ENCODE measurements at places on chromosomes 3 and 15. TPM values are rescaled to one million over a fixed set of nuclear protein-coding genes. Genes with fewer than 3 reads are reported as not detected.

The FETUB gene
- total RNA-seq, result not detected

The ARHGEF3 gene
- 2.3 TPM for total RNA-seq

The GTF2E1 gene
- 18.5 TPM for total RNA-seq

The KLF13 gene
- total RNA-seq, result 10.8 TPM

The APH1B gene
- total RNA-seq, result 7.7 TPM

The FANCD2OS gene
- total RNA-seq, result not detected

The SQOR gene
- 40.3 TPM for total RNA-seq

The CHRM5 gene
- total RNA-seq, result under 0.01 TPM

The ROPN1 gene
- not detected for total RNA-seq

The PLA2G4D gene
- not detected for total RNA-seq

The KY gene
- under 0.01 TPM for total RNA-seq

The STRA6 gene
- total RNA-seq, result not detected

The CACNA2D2 gene
- not detected for total RNA-seq

The GLDN gene
- under 0.01 TPM for total RNA-seq

The NRG4 gene
- total RNA-seq, result not detected

The CSPG4 gene
- total RNA-seq, result 12.4 TPM

The SPTBN5 gene
- under 0.01 TPM for total RNA-seq

The IL5RA gene
- total RNA-seq, result not detected

The UNC13C gene
- total RNA-seq, result not detected

The EPHB1 gene
- total RNA-seq, result 0.36 TPM

The CCR9 gene
- total RNA-seq, result not detected

The CLDN1 gene
- 4.7 TPM for total RNA-seq

The RLBP1 gene
- not detected for total RNA-seq

The ZNF385D gene
- total RNA-seq, result 0.28 TPM

The ATP13A5 gene
- not detected for total RNA-seq

The MINDY2 gene
- 9.3 TPM for total RNA-seq

The ACKR4 gene
- total RNA-seq, result 0.18 TPM

The P3H2 gene
- total RNA-seq, result 74.4 TPM

The TNFSF10 gene
- 1.3 TPM for total RNA-seq

The GOLGA8H gene
- not detected for total RNA-seq

The CFAP44 gene
- 1.9 TPM for total RNA-seq

The BNC1 gene
- 0.54 TPM for total RNA-seq

The EOMES gene
- not detected for total RNA-seq

The PRSS50 gene
- not detected for total RNA-seq

The PCSK6 gene
- not detected for total RNA-seq

The SH2D7 gene
- total RNA-seq, result not detected

The TMC3 gene
- not detected for total RNA-seq

The LAMB2 gene
- total RNA-seq, result 213 TPM

The BTLA gene
- total RNA-seq, result not detected

The PIGZ gene
- total RNA-seq, result under 0.01 TPM

The TEX55 gene
- total RNA-seq, result not detected

The HYKK gene
- total RNA-seq, result 5.6 TPM

The PPP1R14D gene
- total RNA-seq, result not detected

The CEP19 gene
- 1.7 TPM for total RNA-seq

The ISLR2 gene
- total RNA-seq, result not detected

The MUC13 gene
- total RNA-seq, result not detected

The KBTBD12 gene
- not detected for total RNA-seq

The MELTF gene
- 0.28 TPM for total RNA-seq

The HTR3E gene
- not detected for total RNA-seq

The ST3GAL6 gene
- total RNA-seq, result 1.4 TPM

The AMT gene
- total RNA-seq, result 0.36 TPM

The KLHL6 gene
- not detected for total RNA-seq

The KLHDC8B gene
- total RNA-seq, result 16.1 TPM

The FAM174B gene
- total RNA-seq, result 0.56 TPM

The CLDN16 gene
- total RNA-seq, result under 0.01 TPM
